GM23248 (cell line): ENCODE measurements at places on chromosomes 2 and 18. TPM values are rescaled to one million over a fixed set of nuclear protein-coding genes. Genes with fewer than 3 reads are reported as not detected.
A peak's percentile ranks its signal among the peaks of the same experiment; 100 is the strongest.

- H3K27me3 ChIP-seq: no peaks in the 10 kb centered on the region
- H3K27ac ChIP-seq: no peak overlapping the region
- peaks cover 16% of the 10 kb centered on the region for H3K4me1 ChIP-seq
- H3K4me3 ChIP-seq: no peak overlapping the region
- peak; percentile 55 for DNase-seq
Measured at GRCh38 chr2:88737385-88737784, 45.9 kb downstream of the RPIA start.

DNA sequence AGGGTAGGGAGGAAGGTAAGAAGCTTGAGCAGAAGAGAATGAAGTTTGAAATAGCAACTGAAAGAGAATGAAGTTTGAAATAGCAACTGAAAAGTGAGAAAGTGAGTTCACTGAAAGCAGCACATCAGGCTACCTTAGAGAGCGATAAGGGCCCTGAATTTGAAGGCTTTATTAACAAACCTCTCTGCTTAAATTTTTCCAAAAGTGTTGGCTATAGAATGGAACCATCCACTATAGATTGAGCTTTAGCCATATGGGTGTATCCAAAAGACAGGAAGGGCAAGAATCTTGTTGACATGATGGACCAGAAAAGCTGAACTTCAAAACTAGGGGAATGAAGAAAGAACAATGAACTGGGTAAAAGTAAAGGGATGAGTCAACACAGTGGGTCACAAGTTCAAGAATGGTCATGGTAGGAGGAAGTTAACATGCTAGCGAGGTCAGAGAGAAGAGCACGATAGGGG is 122.5 kb downstream of the ASXL3 start:
- H3K4me1 ChIP-seq: no peaks in the 10 kb centered on the region
- no peak overlapping the region for H3K27ac ChIP-seq
- no peak overlapping the region for H3K4me3 ChIP-seq
- no peak for DNase-seq
- H3K36me3 ChIP-seq: no peaks in the 10 kb centered on the region

- H3K36me3 ChIP-seq: no peaks in the 10 kb centered on the region
- H3K27ac ChIP-seq: no peak overlapping the region
- DNase-seq: peak; percentile 17
- H3K4me3 ChIP-seq: no peak overlapping the region
- no peaks in the 10 kb centered on the region for H3K27me3 ChIP-seq
- no peaks in the 10 kb centered on the region for H3K4me1 ChIP-seq
Measured at GRCh38 chr2:197821550-197822289, 17.3 kb downstream of the PLCL1 start.

DNA sequence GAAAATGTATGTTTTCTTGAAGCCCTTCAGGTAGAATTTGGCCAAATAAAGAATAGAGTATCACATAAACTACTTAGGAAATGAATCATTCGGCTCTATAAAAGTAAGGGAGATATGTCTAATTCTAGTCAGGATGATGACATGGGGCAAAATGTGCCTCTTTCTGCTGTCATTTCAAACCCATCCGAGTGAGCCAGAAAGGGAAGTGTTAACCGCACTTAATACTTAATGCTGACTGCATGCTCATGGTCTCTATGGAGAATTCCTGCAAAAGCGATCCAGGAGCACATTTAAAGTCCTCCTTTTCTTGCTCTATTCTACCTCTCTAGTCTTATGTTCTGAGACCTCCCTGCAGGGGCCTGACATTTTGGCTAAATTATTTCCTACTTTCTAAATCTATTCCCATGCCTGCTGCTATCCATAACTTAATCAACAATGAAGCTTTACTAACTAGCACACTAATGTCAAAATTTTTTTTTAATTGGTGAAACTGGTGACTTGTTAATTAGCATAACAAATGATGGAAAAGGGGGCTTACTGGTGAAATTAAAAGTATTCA is 127.4 kb downstream of the CDC42EP3 start:
- no peaks in the 10 kb centered on the region for H3K27me3 ChIP-seq
- no peaks in the 10 kb centered on the region for H3K4me1 ChIP-seq
- H3K27ac ChIP-seq: no peak overlapping the region
- no peak for DNase-seq
- no peaks in the 10 kb centered on the region for H3K36me3 ChIP-seq

DNA sequence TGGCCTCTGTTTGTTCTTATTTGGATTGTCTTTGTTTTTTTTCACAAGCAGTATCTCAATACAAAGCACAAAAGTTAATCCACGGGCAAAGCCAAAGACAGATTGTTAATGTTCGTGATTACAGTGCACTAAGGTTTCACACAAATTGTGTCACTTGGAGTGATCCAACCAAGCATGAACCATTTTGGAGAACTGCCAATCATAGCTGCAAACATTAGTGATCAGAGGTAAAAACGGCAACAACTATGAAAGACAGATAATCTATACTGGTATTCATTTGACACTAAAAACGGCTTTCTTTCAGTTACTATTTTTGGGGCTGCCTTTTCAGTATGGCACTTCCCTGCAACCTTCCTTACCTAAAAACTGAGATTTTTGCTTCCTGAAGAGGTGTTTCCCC is 213.1 kb upstream of the GULP1 start:
- peaks cover 16% of the 10 kb centered on the region for H3K4me1 ChIP-seq
- H3K36me3 ChIP-seq: no peaks in the 10 kb centered on the region
- H3K27me3 ChIP-seq: 0 out of 2 replicates have a peak, but pooled peaks cover 3% of the 10 kb centered on the region
- H3K27ac ChIP-seq: 0 out of 2 replicates have a peak overlapping the region, but pooled peaks have one; percentile 9
- H3K4me3 ChIP-seq: no peak overlapping the region

DNA sequence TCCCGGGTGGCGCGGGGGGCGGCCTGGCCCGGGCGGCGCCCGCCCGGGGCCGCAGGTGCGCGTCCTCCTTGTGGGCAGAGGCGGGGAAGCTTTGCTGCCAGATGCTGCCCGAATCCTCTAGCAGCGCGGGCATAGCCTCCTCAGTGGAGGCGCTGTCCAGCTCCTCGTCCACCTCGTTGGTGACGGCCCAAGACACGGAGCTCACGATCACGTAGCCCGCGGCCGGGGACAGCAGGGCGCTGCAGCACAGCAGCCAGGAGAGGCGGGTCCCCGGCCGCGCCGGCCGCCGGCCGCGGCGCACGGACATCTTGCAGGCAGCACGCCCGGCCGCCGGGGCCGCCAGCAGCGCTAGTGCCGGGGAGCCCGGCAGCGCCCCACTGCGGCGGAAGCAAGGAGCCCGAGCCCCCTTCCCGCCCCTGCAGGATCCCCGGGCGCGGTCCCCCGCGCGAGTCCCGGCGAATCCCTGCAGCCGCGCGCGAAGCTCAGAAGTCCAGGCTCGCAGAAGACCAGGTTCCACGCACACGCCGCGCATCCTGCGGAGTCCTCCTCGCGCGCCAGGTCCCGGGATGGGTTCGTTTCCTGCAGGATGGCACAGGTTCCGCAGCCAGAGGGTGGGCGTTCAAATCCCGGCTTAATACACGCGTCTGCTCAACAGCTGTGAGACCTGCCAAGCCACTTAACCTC is at the start of gene CREG2:
TSS of gene CREG2 (minus strand) at position 353 of the 684 bp plus-strand sequence. CDS start at position 307, 46 bp downstream.
- no peak within 1 kb of the TSS for H3K27ac ChIP-seq
- H3K27me3 ChIP-seq: peaks cover 13% of the 10 kb centered on the region
- peak; percentile 82 for DNase-seq

- H3K4me3 ChIP-seq: no peak overlapping the region
- H3K36me3 ChIP-seq: no peaks in the 10 kb centered on the region
- no peak overlapping the region for H3K27ac ChIP-seq
- no peak for DNase-seq
- H3K4me1 ChIP-seq: peaks cover 18% of the 10 kb centered on the region
Measured at GRCh38 chr18:50848991-50849390, 29.2 kb upstream of the MRO start.

DNA sequence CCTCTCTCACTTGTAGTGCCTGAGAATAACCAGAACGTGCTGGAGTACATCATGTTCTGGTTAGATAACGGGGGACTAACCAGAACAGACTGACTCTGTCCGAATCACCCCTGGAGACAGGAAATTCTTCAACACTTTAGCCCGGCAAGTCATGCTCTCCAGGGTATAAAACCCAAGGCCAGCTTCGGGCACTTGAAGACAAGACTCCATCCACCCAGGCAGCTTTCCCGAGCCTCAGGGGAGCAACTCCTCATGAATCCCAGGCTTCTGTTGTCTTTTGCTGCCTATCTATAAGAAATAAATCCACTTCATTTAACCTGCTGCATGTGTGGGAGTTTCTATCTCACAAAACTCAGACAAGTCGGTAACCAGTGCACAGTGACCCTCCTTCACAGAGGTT is 99.6 kb downstream of the KCNF1 start:
- no peak for DNase-seq
- H3K27me3 ChIP-seq: peaks cover 25% of the 10 kb centered on the region
- no peak overlapping the region for H3K27ac ChIP-seq

GRCh38 chr2:46315103-46315890 is 18.1 kb downstream of the EPAS1 start:
- 0 out of 2 replicates have a peak, but pooled peaks cover 5% of the 10 kb centered on the region for H3K36me3 ChIP-seq
- peak; percentile 100 for DNase-seq
- no peaks in the 10 kb centered on the region for H3K27me3 ChIP-seq
- peaks cover 55% of the 10 kb centered on the region for H3K4me1 ChIP-seq
- peak overlapping the region; percentile 38 for H3K4me3 ChIP-seq

DNA sequence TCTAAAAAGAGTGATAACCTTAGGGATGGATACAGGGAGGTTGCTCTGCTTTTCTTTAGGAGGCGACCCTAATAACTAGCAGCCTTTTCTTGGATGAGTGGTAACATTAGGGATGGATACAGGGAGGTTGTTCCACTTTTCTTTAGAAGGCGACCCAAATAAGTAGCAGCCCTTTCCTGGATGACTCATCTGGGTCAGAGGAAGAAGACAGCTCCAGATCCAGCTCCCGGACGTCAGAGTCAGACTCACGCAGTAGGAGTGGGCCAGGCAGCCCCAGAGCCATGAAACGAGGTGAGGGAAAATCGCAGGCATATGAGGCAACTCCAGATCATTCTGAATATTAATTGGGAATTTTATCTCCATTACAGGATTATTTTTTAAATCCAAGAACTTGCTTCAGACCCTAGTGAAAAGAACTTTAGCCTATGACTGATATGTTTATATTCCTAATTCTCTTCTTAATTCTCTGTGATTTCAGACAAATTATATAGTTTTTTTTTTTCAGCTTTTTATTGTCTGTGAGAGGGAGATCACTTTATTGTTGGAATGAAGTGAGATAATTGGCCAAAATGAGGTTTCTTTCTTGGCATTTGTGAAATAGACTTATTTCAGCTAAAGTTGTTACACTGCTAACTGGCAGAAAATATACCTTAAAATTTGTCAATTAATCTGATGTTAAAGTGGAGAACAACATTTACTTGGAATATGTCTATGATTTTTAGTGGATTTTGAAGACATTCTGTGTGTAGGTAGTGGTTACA is 31.2 kb upstream of the C1GALT1C1L start:
- peaks cover 20% of the 10 kb centered on the region; the same call in 1 of the 2 replicates for H3K4me1 ChIP-seq
- H3K36me3 ChIP-seq: no peaks in the 10 kb centered on the region
- peak overlapping the region; percentile 53 for H3K27ac ChIP-seq
- DNase-seq: peak; percentile 94
- no peak overlapping the region for H3K4me3 ChIP-seq
- no peaks in the 10 kb centered on the region for H3K27me3 ChIP-seq

Gene ALKAL2
- total RNA-seq: not detected in 2 replicates

Gene VWA3B
- not detected in 2 replicates for total RNA-seq

Gene CPS1
- total RNA-seq: 2.0 and 4.9 TPM in 2 replicates

Gene FHL2
- total RNA-seq: 383 and 404 TPM in 2 replicates

Gene SLC16A14
- not detected in 2 replicates for total RNA-seq

Gene TFCP2L1
- total RNA-seq: not detected in 2 replicates
